Omental fat pad (tissue), 4 donors: ENCODE measurements at places on chromosomes 16 and 17. TPM values are rescaled to one million over a fixed set of nuclear protein-coding genes. Genes with fewer than 3 reads are reported as not detected.

Gene RAB34
- total RNA-seq, result 90.4 TPM

- no peak for DNase-seq
These were observed 111.0 kb upstream of the CPHXL start for GRCh38 chr16:75837264-75837663.

Gene ZNF469
- total RNA-seq, result 0.74 TPM

DNA sequence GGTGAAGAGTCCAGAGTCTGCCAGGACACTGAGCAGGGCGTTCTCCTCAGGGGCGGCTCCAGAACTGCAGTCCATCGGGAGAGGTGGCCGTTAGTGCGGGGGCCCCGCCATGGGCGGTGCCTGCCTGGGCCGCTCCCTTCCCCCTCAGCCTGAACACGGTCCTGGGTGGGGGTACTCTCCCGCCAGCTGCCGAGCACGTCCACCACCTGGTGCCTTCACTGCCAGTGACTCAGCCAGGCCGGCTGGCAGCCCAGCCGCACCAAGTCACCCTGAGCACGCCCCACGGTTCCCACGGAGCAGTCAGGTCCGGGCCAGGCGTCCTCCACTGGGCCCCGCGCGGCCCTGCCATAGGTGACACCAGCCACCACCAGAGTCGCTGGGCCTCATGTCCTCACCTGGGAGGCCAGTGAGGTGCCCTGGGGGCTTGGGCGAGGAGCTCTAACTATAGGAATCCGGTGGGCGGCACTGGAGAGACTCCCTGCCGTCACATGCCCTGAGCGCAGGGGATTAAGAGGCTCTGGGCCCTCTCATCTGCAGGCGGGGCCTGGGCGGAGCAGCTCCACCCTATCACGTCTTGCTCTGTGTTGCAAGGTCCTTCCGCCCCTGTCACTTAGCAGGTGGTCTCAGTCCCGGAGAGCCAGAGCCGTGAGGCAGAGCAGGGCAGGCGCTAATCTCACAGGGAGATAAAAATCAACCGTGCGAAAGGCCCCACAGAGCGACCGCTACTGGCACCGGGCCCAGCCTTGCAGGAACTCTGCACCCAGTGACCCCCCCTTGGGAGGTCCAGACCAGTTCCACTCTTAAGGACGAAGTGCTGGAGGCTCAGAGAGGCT lies 14.3 kb downstream of the PIEZO1 start:
- no peak for DNase-seq

- no peak for DNase-seq
These were observed 1.7 kb downstream of the ARHGAP27 start for GRCh38 chr17:45430738-45431530.
